Camera-type eye (tissue), 1 donor: ENCODE measurements at places on chromosomes 2 and 18. TPM values are rescaled to one million over a fixed set of nuclear protein-coding genes. Genes with fewer than 3 reads are reported as not detected.

The SPRED2 gene
- total RNA-seq, result 19.0 TPM

The DYNC1I2 gene
- 221 TPM for total RNA-seq

The CNDP1 gene
- 9.9 TPM for total RNA-seq

The LBX2 gene
- not detected for total RNA-seq

The CBLN2 gene
- 20.8 TPM for total RNA-seq

The IL1B gene
- 1.6 TPM for total RNA-seq

The SNRPD1 gene
- 13.8 TPM for total RNA-seq

The NETO1 gene
- total RNA-seq, result 49.0 TPM

The PRSS56 gene
- total RNA-seq, result 9.6 TPM

The G6PC2 gene
- 4.2 TPM for total RNA-seq

The PROKR1 gene
- 3.1 TPM for total RNA-seq

The PASK gene
- total RNA-seq, result 16.4 TPM

The CD8B gene
- 0.71 TPM for total RNA-seq

The IGFBP2 gene
- 169 TPM for total RNA-seq

The CNGA3 gene
- 9.7 TPM for total RNA-seq

The ITGB6 gene
- total RNA-seq, result 12.7 TPM

The SERPINB12 gene
- total RNA-seq, result not detected

The CYP27C1 gene
- total RNA-seq, result 4.6 TPM

The VAMP5 gene
- 10.7 TPM for total RNA-seq

The BOK gene
- total RNA-seq, result 17.0 TPM

The TNS1 gene
- total RNA-seq, result 132 TPM

The UGT1A8 gene
- not detected for total RNA-seq

The HRH4 gene
- total RNA-seq, result not detected

The SLC1A4 gene
- total RNA-seq, result 24.5 TPM

The PPM1G gene
- 54.4 TPM for total RNA-seq

The MAP4K3 gene
- 126 TPM for total RNA-seq

The TRIM54 gene
- 4.7 TPM for total RNA-seq

The GLB1L gene
- total RNA-seq, result 15.2 TPM

The APOB gene
- total RNA-seq, result 0.11 TPM

The STARD6 gene
- total RNA-seq, result not detected

The CAPN14 gene
- total RNA-seq, result 0.60 TPM

The REG3G gene
- not detected for total RNA-seq

The ASB18 gene
- not detected for total RNA-seq
